ENCODE measurements at places on chromosomes 16 and 17.

DNA sequence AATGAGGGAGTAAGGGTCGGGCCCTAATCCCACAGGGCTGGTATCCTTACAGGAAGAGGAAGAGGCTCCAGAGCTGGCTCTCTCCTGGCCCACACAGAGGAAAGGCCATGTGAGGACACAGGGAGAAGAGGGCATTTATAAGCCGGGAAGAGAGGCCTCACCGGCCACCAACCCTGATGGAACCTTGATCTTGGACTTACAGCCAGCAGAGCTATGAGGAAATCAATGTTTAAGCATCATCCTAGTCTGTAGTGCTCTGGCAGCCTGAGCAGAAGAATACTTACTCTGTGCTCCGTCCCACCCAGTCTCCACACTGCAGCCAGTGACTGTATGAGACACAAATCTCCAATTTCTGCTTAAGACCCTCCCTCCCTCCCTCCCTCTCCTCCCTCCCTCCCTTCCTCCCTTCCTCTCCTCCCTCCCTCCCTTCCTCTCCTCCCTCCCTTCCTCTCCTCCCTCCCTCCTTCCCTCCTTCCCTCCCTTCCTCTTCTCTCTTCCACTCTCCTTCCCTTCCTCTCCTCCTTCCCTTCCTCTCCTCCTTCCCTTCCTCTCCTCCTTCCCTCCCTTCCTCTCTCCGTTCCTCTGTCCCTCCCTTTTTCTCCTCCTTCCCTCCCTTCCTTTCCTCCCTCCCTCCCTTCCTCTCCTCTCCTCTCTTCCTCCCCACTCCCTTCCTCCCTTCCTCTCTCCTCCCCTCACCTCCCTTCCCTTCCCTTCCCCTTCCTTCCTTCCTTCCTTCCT lies 8.9 kb upstream of the TMEM220 start:
- no peak for ATAC-seq

DNA sequence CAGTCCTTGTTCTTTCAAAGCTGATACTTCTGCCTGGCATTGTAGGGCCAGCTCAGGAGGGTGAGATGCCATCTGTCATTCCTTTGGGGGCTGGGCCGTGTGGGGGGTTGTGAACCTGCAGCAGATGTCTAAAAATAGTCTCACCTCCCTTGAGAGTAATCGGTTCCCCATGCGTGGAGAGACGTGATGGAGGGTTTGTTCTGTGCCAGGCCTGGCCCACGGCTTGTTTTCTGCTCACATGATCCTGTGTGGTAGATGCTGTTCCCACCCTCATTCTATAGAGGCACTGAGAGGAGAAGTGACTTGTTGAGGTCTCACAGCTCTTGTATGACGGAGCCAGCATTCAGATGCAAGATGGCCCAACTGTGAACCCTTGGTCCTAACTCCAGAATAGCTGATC lies 4.6 kb downstream of the IRF8 start:
- no peak for ATAC-seq

GRCh38 chr16:86609115-86609514 lies 30.8 kb downstream of the FOXL1 start:
- ATAC-seq, result no peak

DNA sequence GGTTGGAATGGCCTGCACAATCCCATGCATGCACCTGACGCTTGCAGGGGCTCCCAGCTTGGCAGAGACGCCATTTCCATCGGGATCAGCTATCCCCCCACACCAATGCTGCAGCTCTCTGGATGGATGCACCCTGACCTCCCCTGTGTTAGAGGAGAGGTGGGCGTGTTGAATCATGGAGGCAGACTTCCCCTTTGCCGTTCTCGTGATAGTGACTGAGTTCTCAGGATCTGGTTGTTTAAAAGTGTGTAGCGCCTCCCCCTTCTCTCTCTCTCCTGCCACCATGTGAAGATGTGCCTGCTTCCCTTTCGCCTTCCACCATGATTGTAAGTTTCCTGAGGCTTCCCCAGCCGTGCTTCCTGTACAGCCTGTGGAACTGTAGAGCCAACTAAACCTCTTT lies 17.8 kb upstream of the KCNH6 start:
- ATAC-seq, result no peak

GRCh38 chr16:1458336-1458976 lies 14.1 kb upstream of the CCDC154 start:
- ATAC-seq, result no peak

DNA sequence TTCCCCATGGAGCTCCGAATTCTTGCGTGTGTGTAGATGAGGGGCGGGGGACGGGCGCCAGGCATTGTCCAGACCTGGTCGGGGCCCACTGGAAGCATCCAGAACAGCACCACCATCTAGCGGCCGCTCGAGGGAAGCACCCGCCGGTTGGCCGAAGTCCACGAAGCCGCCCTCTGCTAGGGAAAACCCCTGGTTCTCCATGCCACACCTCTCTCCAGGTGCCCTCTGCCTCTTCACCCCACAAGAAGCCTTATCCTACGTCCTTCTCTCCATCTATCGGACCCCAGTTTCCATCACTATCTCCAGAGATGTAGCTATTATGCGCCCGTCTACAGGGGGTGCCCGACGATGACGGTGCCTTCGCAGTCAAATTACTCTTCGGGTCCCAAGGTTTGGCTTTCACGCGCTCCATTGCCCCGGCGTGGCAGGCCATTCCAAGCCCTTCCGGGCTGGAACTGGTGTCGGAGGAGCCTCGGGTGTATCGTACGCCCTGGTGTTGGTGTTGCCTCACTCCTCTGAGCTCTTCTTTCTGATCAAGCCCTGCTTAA lies 617 bp upstream of the SENP3 start:
- peak; percentile 73 for ATAC-seq

GRCh38 chr17:78144147-78144719 lies 2.0 kb upstream of the C17orf99 start:
- ATAC-seq, result no peak

DNA sequence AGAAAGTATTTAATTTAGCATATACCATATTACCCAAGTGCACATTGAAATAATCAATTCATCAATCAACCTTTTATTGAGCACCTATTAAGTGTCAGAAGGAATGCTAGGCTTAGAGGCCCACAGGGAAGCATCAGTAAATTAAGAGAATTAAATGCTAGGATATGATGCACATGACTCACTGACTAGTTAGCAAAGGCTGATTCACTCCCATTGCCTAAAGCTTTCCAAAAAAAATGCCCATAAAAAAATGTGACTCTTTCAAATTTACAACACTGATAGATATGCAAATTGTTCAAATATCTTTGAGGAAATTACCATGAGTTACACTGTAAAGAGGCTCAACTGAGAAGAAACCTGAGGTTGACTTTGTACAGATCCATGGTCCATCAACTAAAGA lies 883.3 kb downstream of the CDH11 start:
- ATAC-seq, result no peak

- no peak for ATAC-seq
Observed at GRCh38 chr16:77549876-77550275, 115.0 kb upstream of the ADAMTS18 start.

- no peak for ATAC-seq
Observed at GRCh38 chr17:28125526-28126378, 83.3 kb downstream of the NLK start.

DNA sequence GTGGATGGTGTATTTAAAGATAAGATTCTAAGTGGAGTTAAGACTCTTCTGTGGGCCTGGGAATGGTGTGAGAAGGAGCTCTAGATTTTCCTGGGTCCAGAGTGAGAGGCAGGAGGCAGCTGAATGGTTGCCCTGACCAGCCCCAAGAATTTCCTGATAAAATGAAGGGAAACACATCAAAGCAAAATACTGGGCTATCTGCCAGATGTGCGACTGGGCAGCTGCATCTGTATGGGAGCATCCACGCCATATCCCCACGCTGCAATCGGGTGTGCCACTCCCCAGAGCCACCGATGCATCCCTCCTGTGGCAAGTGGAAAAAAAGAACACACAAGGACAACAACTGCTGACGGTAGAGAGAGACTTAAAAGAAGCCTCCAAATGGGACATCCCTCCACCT lies 84.3 kb upstream of the COX10 start:
- ATAC-seq, result no peak

DNA sequence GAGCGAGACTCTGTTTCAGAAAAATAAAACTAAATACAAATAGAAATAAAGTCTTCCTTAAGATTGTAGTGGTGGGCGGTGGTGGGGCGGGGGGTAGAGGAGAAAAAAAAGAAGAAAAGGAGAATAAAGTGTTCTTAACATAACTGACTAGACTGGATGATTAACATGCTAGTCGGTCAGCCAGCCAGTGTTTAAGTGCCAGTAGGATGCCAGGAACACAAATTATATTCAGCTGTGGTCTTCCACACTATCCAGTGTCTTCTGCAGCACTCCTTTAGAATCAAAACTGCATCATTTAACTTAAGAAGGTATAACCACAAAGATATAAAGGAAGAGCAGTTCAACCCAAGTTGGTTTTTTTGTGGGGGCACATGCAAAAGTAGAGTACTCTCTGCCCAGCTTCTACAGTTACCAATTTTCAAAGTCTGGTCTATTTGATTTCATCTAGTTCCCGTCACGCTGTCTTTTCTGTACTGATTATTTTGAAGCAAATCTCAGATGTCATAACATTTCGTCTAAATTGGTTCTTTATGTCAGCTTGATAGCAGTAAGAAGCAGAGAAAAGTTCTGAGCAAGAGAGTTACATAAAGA lies 15.8 kb downstream of the HEATR3 start:
- ATAC-seq, result no peak

DNA sequence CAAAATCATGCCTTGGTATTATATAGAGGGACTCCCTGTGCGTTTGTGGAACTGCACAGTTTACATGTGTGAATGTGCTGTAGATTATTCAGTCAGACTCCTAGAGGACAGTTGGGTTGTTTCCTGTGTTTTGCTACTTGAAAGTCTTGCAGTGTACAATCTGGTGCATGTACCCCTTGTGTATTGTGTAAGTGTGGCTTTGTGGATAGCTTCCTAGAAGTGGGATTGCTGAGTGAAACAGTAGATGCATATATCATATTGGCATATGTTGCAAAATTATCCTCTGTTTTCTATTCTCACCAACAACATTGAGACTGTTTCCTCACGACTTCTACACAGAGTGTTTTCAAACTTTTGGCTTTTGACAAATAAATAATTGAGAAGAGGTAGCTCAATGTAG lies 263.7 kb downstream of the MAP2K6 start:
- ATAC-seq, result no peak

GRCh38 chr17:7997186-7997585 lies 5.2 kb upstream of the GUCY2D start:
- no peak for ATAC-seq

GRCh38 chr17:16425202-16425601 lies 9.8 kb downstream of the TRPV2 start:
- no peak for ATAC-seq

DNA sequence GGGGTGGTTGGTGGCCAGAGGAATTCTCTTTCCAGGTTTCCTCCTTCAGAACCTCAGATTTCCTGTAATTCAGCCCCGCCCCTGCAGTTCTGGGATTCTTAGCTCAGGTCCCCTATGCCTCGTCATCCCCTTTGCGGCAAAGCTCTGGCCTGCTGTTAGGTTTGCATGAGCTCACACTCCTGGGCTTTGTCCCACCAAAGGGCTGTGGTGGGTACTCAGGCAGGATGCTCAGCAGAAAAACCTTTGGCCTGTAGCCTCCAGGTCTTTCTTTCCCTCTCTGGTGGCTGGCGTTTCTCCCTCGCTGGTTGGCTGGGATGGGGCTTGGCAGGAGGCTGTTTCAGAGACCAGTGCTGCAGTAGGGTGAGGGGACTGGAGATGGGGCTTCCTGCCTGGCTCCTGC lies 9.6 kb upstream of the PLEKHG4 start:
- ATAC-seq, result no peak

- no peak for ATAC-seq
Observed at GRCh38 chr17:72852277-72852938, 240.1 kb downstream of the SLC39A11 start.

DNA sequence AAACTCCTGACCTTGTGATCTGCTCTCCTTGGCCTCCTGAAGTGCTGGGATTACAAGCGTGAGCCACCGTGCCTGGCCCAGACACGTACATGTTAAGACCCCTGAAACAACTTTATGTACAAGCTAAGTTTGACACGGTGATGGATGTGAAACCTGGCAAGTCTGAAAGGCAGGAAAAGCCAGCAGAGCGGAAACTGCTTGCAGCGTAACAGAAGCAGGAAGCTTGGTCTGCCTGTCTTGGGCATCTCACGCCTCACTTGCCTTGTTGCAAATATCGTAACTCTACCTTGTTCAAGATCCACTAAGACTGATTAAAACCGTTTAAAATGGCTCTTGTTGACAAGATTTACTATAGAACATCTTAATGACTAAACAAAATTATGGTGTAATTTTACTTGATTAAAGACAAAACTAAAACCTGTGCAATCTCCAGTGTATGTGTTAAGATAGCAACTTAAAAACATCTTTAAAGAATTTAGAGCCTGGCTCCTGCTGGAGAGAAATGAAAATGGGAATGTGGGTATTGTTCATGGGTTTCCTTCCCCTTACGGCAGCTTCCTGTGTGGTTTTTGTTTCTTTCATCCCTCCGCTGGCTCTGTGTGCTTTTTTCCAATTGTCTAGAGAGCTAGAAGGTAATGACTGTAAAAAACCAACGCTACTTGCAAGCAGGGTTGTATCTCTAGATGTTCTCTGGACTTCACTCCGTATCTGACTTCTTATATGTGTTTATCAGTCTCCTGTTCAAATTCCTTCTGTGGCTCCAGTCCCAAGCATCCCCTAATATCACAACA lies 477.6 kb downstream of the XYLT1 start:
- no peak for ATAC-seq

DNA sequence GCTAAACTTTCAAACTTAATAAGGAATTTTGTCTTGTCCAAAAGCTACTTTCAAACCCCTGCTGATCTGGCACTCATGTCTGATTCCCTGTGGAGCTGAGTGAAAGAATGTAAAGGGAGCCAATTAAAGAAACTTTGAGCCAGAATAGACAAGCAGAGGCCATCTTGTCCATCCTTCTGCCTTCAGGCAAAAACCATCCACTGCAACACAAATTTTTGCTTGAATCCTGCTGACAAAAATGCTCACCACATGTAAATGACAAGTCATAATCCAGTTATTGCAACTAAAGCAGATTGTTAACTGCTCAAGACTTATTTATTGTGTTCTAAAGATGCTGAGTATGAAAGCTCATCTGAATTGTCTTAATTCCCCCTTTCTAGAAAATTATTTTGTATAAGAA lies 124.0 kb upstream of the HLF start:
- no peak for ATAC-seq

- peak; percentile 80 for ATAC-seq
Observed at GRCh38 chr17:72376526-72377345, 255.9 kb downstream of the SOX9 start.

GRCh38 chr16:49439676-49440075 lies 66.1 kb downstream of the C16orf78 start:
- ATAC-seq, result no peak

DNA sequence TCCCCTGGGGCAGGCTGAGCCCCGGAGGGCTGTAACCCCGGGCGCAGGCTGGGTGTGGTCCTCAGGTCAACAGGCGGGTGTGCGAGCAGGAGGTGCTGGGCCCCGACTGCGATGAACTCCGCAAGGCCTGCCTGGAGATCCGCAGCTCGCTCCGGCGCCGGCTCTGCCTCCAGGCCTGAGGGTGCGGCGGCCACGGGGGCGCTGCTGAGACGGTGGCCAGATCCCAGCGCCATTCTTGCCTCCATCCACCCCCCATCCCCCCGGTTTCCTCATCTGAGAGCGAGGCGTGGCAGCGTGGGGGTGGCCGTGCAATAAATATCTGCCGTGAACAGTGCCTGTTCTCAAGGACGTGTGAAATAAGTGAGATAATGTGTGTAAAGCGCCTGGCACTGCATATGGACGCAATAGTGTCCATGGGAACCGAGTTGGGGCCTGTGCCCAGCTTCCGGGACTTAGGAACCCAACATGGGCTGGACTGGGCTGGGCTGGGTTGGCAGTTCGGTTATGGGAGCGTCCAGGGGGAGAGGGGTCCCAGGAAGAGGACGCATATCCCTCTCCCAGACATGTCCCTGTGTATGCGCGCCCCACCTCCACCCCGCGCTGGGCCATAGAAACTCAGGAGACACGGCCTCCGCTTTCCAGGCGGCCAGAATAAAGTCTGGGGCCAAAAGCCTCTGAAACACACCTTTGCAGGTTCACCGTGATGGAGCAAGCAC lies 15.0 kb downstream of the ZNF213 start:
- peak; percentile 18 for ATAC-seq
